ENCODE measurements at places on chromosomes 4 and X.

DNA sequence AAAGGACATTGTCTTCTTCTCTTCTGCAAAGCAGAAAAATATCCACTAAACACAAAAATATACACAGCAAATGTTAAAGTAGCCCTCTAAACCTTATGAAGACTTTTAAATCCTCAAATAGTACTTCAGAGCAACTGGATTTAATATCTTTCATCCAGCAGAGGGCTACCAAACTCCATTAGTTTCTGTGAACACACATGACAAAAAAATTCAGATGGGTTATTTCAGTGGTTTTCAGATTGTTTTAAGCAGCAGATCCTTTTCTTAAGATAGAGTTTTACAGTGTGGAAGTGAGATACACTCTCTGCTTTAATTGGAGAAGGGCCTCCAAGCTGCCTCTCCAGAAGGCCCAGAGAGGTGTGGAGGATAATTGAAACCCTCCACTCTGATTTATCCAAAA lies 56.7 kb downstream of the ANK2 start:
- DNase-seq = no peak

- peak; percentile 74 for DNase-seq
Measured at GRCh38 chrX:49884290-49884862, 5.1 kb downstream of the USP27X start.

DNA sequence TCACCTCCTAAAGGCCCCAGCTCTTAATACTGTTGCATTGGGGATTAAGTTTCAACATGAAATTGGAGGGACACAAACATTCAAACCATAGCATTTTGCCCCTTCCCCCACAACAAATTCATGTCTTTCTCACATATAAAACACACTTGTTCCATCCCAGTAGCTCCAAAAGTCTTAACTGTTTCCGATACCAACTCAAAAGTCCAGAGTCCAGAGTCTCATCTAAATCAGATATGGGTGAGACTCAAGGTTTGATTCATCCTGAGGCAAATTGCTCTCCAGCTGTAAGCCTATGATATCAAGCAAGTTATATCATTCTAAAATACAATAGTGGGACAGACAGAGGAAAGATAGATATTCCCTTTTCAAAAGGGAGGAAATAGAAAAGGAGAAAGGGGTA lies 8.7 kb downstream of the SLC9B1 start:
- no peak for DNase-seq

DNA sequence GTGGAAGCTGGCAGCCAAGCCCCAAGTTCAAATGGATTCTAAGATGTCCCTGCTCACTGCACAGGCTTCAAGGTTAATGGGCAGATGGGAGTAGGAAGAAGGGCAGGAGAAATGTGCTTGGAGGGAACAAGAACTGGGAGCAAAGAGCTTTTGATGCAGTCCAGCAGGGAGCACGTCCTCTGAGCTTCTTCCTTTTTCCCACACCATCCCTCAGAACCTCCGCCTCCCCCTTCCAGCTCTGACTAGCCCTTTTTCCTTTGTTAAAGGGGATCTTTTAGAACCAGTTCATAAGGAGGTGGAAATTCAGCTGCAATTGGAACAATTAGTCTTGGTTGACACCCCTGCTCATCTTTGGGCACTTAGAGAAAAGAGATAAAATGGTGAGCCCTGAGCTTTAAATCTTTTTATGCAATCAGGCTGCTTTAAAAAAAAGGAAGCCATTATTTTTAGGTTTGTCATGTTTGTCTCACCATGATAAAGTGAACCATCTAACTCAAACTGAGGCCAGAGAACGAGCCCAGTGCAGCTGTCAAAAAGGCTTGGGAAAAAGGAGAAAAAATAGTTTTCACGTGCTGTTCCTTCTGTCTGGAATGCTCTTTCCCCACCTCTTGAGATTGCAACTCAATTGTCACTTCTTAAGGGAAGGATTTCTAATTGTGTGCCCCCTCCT lies 135.8 kb upstream of the IL1RAPL2 start:
- DNase-seq = no peak

- DNase-seq = no peak
Measured at GRCh38 chrX:103878466-103879122, 46.5 kb upstream of the RAB9B start.

DNA sequence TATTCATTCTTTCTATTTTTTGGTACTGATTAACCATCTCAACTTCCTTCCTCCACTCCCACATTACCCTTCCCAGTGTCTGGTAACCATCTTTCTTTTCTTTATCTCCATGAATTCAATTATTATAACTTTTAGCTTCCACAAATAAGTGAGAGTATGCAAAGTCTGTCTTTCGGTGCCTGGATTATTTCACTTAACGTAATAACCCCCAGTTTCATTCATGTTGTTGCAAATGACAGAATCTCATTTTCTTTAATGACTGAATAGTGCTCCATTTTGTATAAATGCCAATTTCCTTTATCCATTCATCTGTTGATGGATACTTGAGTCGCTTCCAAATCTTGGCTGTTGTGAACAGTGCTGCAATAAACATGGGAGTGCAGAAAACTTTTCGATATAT lies 940.4 kb downstream of the GLUD2 start:
- no peak for DNase-seq

- no peak for DNase-seq
Measured at GRCh38 chr4:183177001-183177400, 77.9 kb downstream of the WWC2 start.

DNA sequence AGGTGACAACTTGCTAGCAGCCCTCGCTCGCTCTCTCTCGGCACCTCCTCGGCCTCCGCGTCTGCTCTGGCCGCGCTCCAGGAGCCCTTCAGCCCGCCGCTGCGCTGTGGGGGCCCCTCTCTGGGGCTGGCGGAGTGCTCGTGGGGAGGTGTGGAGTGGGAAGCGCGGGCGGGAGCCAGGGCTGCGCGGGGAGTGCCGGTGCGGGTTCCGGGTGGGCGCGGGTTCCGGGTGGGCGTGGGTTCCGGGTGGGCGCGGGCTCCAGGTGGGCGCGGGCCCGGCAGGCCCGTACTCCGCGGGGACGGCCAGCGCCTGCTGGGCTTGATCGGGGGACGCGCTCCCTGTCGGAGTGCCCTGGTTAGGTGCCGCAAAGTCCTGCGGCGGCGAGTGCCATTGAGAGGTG lies 384.3 kb downstream of the GPM6A start:
- DNase-seq = no peak

DNA sequence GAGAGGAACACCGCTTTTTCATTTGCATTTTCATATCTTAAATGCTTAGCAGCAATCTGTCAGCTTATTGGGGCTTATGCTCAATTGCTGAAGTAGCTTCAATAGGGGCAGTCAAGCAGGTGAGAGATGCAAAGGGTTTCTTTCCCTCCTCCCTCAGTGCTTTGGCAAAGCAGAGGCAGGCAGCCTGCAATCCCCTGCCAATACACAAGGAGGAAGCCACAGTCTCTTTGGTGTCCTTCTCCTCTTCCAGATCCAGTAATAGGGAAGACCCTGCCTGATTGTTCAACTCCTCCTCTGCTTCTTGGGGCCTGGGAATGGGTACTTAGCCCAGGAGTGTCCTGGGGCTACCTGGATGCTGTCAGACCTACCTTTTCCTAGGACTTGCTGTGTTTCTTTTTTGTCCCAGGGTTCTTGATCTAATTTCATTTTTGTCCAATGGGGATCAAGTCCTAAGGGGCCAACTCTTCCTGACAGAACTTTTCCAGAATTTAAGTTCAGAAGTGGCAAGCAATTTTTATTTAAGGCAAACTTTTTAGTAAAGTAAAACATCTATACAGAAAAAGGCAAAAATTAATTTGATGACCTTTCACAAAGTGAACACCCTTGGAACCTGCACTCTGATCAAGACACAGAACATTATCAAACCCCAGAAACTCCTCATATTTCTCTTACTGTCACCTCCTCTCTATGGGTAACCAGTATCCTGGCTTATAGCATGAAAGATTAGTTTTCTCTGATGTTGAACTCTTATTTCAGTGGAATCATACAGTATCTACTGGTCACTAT lies 260.3 kb downstream of the PPP3CA start:
- DNase-seq = no peak

- no peak for DNase-seq
Measured at GRCh38 chr4:122758033-122758432, 25.5 kb downstream of the BBS12 start.

DNA sequence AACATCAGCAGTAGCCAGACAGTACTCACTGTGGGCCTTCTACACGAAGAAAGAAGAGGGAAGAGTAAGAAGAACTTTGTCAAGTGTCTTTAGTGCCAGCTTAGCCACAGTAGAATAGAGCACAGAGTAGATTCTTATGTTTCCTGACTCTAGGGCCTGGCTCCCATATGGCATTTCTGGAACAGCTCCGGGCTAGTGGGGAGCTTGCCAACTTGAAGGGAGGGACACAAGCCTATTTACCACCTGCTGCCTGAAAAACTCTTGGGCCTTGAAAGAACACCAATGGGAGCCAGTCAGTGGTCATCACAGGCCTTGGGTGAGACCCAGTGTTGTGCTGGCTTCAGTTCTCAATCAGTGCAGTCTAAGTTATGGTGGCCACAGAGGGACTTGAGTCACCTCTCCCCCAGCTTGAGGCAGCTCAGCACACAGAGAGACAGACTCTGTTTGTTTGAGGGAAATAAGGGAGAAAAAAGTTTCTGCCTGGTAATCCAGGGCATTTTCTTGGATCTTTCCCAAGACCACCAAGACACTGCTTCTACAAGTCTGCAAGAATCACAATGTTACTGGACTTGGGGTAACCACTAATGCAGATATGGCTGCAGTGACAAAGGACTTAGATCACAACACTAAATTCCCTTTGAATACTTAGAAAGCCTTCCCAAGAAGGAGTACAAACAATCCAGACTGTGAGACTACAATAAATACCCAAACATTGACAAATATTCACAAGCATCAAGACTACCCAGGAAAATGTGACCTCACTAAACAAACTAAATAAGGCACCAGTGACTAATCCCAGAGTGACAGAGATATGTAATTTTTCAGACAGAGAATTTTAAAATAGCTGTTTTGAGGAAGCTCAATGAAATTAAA lies 261.0 kb upstream of the NDST3 start:
- DNase-seq = no peak

DNA sequence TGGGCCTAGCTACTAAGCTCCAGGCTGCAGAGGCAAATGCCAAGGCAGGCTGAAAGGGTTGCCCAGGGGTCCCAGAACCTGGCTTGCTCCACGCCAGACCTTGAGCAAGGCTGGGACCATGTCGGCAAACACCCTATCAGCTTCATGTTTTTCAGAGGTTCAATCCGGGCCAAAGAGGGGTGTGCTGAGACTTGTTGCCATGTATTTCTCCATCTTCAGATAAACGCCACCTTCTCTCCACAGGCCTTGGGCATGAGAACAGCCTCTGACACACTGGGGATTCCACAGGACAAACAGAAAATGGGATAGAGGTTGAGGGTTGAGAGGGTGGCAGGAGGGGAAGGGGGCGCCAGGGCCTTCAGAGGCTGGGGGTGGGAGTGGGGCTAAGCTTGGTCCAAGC lies 8.6 kb downstream of the PJA1 start:
- DNase-seq = no peak

- DNase-seq = no peak
Measured at GRCh38 chr4:154088741-154089140, 299.9 kb upstream of the SFRP2 start.

GRCh38 chr4:139665690-139666529 lies at the start of gene MGST2:
Gene MGST2, plus strand, starts transcription at chr4:139665819. Its CDS starts 201 bp downstream, at chr4:139666020.
- peak; percentile 81 for DNase-seq

- DNase-seq = no peak
Measured at GRCh38 chr4:134382478-134383227, 181.1 kb upstream of the PABPC4L start.

- DNase-seq = no peak
Measured at GRCh38 chr4:16859031-16859430, 39.4 kb downstream of the LDB2 start.

GRCh38 chr4:112526061-112526460 lies 10.1 kb upstream of the NEUROG2 start:
- no peak for DNase-seq

- DNase-seq = no peak
Measured at GRCh38 chrX:155215443-155216178, 649 bp upstream of the VBP1 start.

DNA sequence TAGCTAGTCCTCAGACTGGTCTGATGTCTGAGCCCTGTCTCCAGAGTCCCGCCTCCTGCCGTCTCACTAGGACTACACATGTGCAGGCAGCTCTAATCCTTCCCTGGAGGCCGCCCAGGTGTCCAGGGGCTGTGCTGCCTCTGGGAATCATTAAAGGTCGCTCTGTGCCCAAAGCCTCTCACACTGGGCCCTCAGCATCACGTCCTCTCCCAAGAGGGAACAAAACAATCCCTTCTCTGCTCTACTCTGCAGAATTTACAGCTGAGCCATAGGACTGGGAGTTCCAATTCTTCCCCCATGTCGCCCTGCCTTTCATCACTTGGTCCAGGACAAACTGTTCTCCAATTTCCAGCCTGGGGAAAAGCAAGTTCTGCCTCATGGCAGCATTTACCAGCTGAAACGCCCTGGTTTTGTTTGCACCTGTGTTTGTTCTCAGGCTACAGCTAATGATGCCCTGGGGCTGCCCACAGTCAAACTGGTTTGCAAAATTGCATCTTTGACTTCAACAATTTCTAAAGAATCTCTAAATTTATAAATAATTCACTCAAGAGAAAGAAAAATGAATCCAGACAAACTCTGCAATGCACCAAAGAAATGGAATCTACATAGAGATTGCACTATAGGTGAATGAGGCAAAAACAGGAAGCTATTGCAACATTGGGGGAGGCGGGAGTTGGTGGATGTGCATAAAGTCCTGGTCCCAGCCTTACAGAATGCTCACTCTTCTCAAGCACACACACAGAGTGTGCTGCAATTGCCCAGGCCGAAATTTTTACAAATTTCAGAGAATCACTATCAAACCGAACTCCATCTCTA lies 7.2 kb upstream of the MRFAP1 start:
- no peak for DNase-seq

DNA sequence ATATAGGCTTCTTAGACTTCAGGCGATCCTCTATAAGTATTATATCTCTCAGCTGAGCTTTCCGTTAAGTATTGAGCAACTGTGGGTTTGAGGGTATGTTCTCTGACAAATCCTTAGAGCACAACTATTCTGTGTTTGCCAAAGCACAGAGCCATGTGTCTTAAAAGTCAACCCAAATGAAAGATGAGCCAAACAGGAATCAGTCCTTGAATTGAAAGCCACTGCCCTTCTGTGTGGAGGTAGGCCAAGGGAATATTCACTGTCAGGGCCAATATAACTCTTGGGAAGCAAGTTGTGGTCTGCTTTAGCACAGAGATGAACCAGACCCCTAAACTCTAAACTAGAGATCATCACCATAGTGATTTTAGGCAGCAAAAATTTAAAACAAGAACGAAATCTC lies 164.0 kb downstream of the STAG2 start:
- DNase-seq = no peak

- no peak for DNase-seq
Measured at GRCh38 chr4:36979533-36979932, 265.0 kb upstream of the NWD2 start.

DNA sequence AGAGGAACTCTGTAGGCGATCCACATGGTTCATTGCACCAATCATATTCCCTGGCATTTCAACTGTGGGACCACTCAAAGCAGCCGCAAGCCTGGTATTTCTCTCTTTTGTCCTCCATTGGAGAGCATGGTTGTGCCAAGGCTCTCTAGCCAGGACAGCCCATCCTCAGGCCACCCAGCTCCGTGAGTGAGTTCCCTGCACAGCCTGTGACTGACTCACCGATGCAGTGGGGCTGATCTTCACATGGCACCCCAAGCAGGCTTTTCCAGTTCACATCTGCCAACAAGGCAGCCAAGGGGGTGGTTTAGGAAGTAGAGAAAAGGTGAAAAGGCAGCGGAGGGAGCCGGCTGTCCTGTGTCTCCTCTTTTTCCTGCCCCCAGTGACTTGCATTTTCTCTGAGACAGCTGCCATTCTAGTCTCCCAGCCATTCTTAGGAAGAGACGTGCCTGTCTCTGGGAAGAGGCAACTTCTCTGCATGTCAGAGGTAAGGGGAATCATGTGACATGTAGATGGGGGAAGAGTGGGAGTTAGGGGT lies 69.2 kb downstream of the MID1IP1 start:
- no peak for DNase-seq

GRCh38 chr4:165360041-165360695 lies 18.6 kb upstream of the CPE start:
- DNase-seq = no peak

Measured in ascending aorta (tissue), 2 donors.